ENCODE measurements at places on chromosomes 1 and 21.

- no peak for DNase-seq
These were observed 59.0 kb downstream of the RUSC1 start for GRCh38 chr1:155379631-155380090.

GRCh38 chr21:14554948-14555347 lies 8.8 kb upstream of the SAMSN1 start:
- DNase-seq, result no peak

DNA sequence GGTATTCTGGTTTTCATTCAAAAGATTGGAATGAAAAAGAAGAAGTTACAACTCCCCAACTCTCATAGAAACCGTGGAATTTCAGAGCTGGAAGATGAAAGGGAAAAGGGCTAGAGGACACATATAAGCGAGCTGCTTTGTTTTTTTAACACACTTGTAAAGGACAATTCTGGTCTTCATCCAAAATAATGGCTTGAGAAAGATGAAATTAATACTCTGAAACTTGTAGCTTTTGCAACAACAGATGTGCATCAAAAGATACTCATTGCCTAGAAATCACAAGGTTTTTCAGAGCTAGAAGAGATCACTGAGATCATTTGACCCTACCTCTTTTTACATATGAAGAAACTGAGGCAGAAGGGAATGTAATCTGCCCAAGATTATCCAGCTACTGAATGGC lies 25.6 kb downstream of the NR5A2 start:
- no peak for DNase-seq

- DNase-seq, result peak; percentile 33
These were observed 251.4 kb downstream of the MATN1 start for GRCh38 chr1:30472009-30472408.

All from cardiac septum (tissue), 1 donor.